ENCODE measurements at places on chromosomes 1 and 21.

DNA sequence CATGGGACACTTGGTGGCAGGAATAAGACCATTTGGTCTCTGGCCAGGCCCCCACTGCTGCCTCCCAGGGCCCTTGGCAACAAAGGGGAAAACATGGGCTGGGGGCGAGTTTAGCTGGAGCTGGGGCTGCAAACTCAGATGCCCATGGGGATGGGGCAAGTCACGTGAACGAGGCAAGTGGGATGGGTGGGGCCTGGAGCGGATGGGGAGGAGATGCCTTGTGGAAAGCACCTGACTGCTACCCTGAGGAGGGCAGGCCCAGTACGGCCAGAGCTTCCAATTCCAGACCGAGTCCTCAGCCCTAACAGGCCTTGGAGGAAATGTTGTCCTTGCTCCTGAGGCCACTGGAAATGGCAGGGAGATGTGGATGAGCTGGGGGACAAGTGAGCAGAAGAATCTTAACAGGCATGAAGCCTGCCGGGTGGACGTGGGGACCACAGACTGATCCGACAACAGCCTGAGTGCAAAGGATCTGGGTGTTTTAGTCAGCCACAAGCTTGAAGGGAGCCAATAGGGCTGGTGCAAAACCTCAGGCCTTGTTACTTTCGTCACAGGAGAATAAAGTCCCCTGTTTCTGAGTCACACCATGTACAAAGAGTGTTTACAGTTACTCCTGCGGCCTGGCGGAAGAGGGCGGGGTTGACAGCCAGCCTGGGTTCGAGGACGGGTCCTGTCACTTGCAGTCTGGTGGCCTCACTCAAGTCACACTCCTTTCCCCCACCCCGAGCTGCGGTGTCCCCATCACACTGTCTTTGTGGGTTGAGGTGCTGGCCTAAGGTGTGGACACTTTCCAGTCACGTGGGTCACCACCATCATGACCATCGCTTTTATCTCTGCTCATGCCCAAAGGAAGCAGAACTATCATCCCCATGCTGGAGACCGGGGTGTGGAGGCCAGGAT lies 19.1 kb downstream of the RUNX3 start:
- DNase-seq, result peak; percentile 81

DNA sequence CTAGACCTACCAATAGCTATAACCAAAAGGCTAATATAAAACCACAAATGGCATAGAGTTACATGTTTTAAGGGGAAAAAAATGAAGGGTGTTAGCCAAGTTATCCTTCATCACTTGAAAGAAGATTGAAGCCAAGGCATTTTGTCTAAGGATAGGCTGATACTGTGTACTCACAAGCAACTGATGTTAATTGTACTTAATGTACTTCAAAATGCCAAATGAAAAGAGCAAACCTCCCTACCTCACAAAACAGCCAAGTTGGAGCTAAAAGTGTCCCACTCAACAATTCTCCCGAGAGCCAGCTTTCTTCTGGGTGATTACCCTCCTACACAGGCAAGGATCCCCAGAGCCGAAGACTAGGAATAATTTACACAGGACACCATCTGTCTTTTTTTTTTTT lies 4.4 kb upstream of the IGSF3 start:
- no peak for DNase-seq

DNA sequence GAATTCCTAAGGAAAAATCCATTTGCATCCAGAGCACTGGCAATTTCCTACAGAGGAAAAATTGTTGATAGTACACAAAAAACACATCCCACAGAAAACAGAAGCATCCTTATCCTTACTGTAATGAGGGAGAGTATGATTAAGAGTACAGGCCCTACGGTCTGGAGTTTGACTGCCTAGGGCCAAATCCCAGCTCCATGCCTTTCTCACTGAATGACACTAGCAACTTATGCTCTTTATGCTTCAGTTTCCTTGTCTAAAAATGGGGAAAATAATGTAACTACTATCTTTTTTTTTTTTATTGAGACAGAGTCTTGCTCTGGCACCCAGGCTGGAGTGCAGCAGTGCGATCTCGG lies 27.8 kb upstream of the CEP350 start:
- DNase-seq, result no peak

- no peak for DNase-seq
Measured at GRCh38 chr1:11569551-11569950, 84.7 kb downstream of the FBXO2 start.

- DNase-seq, result no peak
Measured at GRCh38 chr1:153168686-153169085, 18.0 kb upstream of the SPRR2G start.

GRCh38 chr21:15063081-15063813 lies 1.6 kb downstream of the NRIP1 start:
- DNase-seq, result peak; percentile 20
